Fibroblast of skin of back (primary cell): ENCODE measurements at places on chromosomes 3 and 15.

- no peak for DNase-seq
These were observed 27.6 kb downstream of the ALS2CL start for GRCh38 chr3:46665763-46666452.

GRCh38 chr15:56410721-56411120 lies 45.5 kb downstream of the TEX9 start:
- DNase-seq, result no peak

- peak; percentile 25 for DNase-seq
These were observed 295.0 kb upstream of the RORA start for GRCh38 chr15:61524086-61524485.

DNA sequence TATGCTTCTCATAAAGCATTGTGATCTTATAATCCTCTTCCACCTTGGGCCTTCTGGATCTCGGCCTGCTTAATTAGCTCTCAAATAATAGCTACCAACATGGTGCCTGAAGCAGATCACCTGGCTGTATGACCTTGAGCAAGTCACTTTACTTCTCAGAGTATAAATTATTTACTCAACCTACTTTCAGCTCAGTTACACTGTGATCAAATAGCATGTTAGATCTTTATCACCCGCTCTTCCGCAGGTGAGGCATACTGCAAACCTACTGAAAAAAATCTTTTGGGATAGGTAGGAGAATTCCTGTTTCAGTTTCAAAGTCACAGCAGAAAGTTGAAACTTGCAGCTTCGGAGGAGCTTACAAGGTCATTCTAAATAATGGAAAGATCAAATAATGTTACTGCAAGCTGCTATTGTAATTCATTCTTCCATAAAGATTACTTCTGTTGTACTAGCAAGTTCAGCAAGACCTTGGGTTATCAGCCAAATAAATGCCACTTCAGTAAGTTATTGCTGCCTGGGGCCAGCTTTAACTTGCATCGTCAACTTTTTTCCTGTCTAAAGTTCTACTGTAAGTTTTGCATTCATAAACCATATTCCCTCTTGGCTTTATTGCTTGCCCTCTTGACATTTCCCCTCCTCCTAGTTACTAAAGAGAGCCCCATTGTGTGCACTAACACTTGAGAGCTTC lies 268.4 kb upstream of the ATP11B start:
- DNase-seq, result no peak
